ENCODE measurements at places on chromosomes 3 and 15. TPM values are rescaled to one million over a fixed set of nuclear protein-coding genes. Genes with fewer than 3 reads are reported as not detected.

DNA sequence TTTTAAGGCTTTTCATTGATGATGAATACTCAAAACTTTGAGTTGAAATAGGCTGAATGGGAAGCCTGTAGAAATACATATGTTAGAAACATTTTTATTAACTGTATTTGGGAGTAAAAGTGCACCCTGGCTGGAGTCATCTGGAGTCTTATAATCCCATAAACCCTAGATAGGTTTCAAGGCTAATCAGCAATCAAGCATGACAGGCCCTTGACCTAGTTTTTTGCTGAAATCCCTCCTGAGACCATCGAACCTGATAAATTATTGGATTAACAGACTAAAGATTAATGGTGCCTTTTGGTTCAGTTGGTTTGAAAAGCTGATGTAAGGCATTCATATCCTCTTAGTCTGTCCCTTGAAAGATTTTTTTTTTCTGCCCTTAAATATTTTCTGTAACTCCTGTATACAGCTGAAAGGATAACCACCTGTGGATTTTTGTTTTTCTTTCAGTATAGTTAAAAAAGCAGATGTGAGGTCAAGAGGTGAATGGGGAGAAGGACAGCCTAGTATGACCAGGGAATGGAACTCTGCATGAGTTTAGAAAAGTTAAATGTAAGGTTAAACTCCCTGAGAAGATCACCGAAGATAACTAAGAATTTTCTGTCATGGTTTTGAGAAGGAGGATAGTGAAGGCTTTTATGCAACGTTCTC lies 69.4 kb upstream of the STXBP5L start:
- DNase-seq, result no peak

DNA sequence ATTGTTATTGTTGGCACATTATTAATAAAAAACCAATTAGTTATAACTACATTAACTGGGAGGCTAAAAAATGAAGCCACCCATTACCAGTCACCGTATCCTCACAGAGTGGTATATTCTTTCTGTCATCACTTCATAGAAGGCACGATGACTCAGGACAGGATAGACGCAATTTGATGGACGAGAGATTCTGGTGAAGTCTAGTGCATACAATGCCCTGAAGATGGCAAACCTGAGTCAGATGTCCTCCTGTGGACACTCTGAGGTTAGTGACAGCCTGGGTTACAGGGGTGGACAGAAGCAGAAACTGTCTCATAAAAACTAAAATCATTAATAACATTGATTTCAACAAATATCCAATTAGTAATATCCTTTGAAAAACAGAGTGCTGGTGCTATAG lies 150.3 kb downstream of the SLC9A9 start:
- no peak for DNase-seq

GRCh38 chr15:85133709-85134108 lies 152.1 kb downstream of the PDE8A start:
- no peak for DNase-seq

DNA sequence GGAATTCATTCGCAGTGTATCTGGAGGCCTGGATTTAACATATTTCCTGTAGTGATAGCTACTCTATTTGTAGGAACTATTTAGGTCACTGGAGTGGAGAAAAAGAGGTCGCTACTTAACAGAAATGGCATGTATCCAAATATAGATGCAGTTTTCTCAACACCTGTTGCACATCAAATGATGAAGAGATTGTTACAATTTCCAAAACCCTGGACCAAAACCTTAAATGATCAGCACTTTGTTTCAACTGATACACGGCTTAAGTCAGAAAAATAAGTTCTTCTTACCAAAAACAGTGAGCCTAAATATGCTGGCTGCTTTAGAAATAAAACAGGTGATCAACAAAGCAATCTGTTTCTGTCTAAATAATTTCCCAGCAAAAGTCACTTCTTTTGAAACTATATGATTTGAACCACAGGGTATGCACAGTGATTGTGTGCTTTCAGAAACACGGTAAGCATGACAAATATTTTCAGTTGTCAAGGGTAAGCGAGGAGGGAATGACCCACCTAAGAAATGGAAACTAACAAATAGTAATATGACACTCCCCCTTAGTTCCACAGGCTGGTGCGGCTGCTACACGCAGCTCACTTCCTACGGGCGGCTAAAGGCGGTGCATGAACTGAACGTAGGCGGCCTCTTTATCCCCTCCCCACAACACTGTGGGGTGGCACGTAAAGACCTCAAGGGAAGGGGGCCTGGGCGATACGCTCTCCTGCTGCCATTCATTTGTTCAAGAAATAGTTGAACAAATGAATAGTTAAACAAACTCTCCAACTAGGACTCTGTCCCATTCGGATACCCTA lies 1.1 kb downstream of the EHD4 start:
- DNase-seq, result peak; percentile 77

The NOX5 gene
- 1.2 TPM for total RNA-seq

The TLR9 gene
- total RNA-seq, result 0.24 TPM

GRCh38 chr3:35141406-35141805 lies 497.9 kb upstream of the ARPP21 start:
- no peak for DNase-seq

GRCh38 chr15:59662260-59662659 lies 4.9 kb upstream of the GTF2A2 start:
- peak; percentile 76 for DNase-seq

- DNase-seq, result no peak
Measured at GRCh38 chr3:190486533-190486864, 27.4 kb upstream of the IL1RAP start.

GRCh38 chr15:79919749-79920511 lies 23.1 kb upstream of the MTHFS start:
- DNase-seq, result no peak

The GP9 gene
- total RNA-seq, result 3.6 TPM

DNA sequence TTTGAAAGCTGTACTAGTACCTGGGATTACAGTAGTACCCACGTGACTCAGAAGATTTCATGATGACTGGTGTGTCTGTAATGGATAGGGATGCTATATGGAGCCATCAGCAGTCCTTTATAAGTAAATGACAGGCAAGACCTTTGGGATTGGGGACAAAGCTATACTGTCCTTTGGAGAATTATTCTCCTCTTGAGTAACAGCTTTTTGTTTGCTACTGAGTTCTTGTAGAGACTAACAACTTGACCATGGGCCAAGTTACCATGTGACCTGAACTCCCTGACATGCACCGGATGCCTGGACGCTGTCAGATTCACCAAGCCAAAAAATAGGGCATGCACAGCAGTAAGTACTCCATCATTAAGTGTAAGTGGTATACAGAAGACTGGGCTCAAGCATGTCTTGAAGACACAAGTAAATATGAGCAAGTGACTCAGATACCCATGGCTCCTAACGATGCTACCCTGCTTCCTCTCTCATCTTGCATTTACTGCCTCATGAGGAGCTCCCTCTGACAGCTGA lies 12.9 kb downstream of the SEC11A start:
- DNase-seq, result peak; percentile 22

The ZDHHC23 gene
- total RNA-seq, result 3.1 TPM

Measured in umbilical cord (tissue), 2 donors.